AG04450 (cell line): ENCODE measurements at places on chromosomes 1 and 21.
A peak's percentile ranks its signal among the peaks of the same experiment; 100 is the strongest.

GRCh38 chr1:159921251-159921650, 4.1 kb downstream of the TAGLN2 start:
- DNase-seq, result no peak

GRCh38 chr1:228209657-228210056, 1.8 kb downstream of the OBSCN start:
- no peak for DNase-seq

- DNase-seq, result peak; percentile 72
Measured at GRCh38 chr1:23790696-23791515, at the start of gene LYPLA2. TSS of gene LYPLA2 (plus strand) at chr1:23791145. CDS start at chr1:23792683, 1,538 bp downstream.

GRCh38 chr21:32800056-32800455, 28.5 kb upstream of the PAXBP1 start:
- DNase-seq, result no peak

- DNase-seq, result no peak
Measured at GRCh38 chr1:30730346-30731108, 7.1 kb upstream of the MATN1 start.

DNA sequence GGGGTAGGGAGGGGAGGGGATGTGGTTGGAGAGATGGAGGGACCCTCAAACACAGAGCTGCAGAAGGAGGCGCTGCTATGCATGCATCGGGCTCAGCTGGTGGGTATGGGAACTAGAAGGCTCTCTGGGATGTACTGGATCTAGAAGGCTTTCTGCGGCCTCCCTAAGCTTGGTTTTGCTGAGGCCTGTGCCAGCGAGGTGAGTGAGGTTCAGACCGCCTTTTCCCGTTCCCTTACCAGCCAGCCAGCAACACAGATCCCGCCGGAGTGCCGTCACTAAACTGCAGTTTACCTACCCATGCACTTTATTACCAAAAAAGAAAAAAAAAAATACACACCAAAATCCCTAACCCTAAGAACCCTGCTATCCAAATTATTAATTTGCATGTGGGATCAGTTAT, 180.2 kb downstream of the PRDM16 start:
- DNase-seq, result no peak

DNA sequence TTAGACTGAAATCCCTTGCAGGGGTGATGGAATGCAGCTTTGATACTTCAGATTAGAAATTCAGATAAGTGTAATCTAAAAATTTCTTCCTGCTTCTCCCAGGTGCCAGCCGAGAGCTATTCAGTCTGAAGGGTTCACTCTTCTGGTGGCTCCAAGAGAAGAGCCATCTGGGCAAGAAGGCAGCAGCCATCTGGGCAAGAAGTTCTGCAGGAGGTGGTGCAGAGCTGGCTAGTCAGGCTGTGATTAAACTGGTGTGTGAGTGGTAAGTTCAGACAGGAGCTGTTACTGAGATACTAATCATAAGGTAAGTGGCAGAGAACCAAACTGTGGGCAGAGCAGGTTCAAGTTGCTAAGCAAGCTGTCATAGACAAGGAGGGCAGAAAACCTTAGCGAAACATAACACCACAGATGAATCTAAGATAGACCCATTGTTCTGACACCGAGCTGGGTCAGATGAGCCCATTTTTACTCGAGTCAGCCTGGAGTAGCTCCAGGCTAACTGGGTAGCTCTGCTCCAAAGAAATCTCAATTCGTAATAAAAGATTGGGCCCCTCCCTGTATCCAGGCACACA, 14.4 kb upstream of the TP53BP2 start:
- DNase-seq, result no peak

DNA sequence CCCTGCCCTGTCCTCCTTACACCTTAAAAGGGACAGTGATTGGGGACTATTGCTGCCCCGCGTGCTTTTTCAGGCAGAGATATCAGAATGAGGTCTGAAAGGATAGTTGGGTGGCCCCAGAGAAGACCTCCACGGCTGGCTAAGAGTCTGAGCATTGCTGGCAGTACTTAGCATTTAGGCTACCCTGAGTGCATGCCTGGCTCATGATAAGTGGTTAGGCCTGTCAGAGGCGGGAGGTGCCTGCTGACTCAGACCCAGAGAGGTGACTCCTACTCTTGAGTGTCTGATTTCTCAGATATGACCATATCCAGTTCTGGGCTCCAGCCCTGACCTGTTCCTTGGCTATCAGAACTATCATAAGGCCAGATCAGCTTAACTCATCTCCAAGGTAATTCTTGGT, 213.7 kb downstream of the PBX1 start:
- DNase-seq, result peak; percentile 74

- DNase-seq, result no peak
Measured at GRCh38 chr1:77371396-77371795, 89.6 kb downstream of the AK5 start.

DNA sequence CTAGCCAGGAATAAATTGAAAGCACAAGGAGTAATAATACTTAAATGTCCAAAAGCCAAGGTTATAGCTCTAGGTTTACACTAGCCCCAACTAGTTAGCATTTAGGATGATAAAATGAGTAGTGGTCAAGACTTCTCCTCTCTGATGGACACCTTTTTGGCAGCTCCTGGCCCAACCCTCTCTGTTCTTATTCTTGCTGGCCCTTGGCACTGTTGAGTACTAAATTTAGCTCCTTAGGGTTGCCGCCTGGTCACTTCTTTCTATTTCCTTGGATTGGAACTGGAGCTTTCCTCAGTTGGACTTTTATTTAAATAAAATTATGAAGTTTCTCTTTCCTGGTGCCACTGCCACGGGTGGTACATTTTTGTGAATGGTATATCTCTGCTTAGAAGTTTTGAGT, 28.3 kb downstream of the ARID1A start:
- no peak for DNase-seq

GRCh38 chr1:200692316-200692715, 22.6 kb upstream of the DDX59 start:
- DNase-seq, result no peak

DNA sequence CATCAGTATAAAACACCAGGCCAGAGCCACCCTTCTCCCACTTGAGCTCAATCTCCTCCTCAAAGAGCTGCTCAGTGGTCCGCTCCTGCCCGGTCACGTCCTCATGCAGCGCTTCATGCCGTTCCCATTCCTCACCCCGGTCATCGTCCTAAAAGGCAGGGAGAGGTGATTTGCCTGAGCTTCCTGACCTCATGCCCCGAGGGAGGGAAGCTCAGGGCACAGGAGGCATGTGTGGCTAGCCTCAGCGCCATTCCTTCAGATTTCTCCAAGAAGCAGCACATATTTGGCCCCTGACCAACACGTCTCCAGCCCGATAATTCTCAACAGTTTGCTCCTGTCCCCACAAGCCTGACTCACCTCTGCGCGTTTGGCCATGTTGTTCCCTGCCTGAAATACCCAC, 4.2 kb upstream of the GPN2 start:
- DNase-seq, result no peak

GRCh38 chr21:42176859-42177258, 42.1 kb upstream of the ABCG1 start:
- DNase-seq, result no peak

- no peak for DNase-seq
Measured at GRCh38 chr1:32099426-32099825, 8.4 kb upstream of the KPNA6 start.

DNA sequence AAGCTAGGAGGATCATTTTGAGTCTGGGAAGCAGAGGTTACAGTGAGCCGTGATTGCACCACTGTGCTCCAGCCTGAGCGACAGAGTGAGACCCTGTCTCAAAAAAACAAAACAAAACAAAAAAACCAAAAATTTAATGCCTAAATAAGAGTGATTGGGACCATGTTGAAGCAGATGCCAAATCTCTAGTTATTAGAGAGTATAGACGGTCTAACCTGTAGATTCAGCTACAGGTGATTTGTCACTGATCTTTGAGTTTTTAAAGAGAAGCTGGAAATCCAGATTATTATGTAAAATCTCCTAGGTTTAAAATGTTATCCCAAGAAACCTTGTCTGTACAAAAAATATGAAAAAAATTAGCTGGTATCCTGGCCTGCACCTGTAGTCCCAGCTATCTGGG, 11.5 kb downstream of the HDAC1 start:
- DNase-seq, result no peak

GRCh38 chr1:198117267-198117666, 39.5 kb upstream of the NEK7 start:
- DNase-seq, result no peak

DNA sequence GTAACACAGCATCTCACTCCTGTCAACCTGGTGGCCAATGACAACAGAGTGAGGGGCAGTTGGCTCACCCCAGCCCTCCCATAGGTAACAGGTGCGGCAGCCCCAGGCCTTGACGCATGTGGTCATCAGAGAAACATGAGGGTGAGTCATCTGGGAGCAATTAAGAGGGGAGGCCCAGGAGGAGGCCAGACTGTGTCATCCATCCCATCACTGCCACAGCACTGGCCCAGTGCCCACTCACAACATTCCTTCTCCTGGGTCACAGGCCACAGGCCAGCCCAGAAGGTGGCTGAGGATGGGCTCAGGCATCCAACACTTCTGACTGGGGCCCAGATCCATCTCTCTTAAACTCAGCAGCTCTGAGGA, 17.1 kb downstream of the TEX35 start:
- DNase-seq, result no peak

- DNase-seq, result no peak
Measured at GRCh38 chr1:186617926-186618325, 62.3 kb downstream of the PTGS2 start.

DNA sequence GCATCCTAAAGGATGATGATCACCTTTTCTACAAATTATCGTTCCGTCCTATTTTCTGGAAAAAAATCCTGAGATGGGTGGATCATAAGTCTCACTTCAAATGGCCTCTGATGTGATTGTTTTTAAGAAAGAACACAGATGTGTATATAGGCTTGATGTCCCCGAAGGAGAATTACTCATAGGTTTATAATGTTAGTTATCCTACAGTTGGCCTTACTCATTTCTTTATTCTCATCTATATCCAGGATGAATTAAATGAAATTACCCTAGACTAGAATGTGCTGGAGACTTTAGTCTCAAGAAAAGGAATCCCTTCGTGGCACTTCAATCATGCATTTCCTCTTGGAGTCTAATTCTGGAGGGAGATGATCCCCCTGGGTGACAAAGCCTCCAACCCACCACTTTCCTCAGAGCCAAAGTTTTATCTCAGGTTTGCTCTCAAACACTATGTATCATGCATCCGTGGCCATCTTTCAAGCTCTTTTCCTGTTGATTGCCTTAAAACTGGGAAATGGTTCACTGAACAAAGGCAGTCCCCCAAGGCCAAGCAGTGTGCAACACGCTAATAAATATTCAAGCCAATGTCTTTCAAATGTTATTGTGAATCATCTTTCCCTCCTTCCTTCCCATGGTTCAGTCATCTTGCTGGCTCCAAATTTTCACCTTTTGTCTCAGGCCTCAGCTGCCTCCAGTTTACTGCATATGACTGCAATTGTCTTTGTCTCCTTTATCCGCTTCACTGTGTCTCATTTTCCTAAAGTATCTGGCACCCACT, 32.5 kb upstream of the SMYD2 start:
- DNase-seq, result no peak

- no peak for DNase-seq
Measured at GRCh38 chr1:38613996-38614395, 245.6 kb downstream of the RRAGC start.

- peak; percentile 85 for DNase-seq
Measured at GRCh38 chr21:45820171-45821091, 161.1 kb upstream of the COL6A1 start.

DNA sequence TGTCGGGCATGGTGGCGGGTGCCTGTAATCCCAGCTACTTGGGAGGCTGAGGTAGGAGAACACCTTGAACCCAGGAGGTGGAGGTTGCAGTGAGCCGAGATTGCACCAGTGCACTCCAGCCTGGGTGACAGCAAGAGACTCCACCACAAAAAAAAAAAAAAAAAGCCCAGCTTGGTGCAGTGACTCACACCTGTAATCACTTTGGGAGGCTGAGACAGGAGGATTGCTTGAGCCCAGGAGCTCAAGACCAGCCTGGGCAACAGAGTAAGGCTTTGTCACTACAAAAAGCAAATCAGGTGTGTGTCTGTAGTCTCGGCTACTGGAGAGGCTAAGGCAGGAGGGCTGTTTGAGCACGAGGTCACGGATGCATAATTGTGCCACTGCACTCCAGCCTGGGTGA, 5.0 kb upstream of the H6PD start:
- no peak for DNase-seq

- no peak for DNase-seq
Measured at GRCh38 chr1:58748666-58749065, 35.2 kb downstream of the JUN start.

- no peak for DNase-seq
Measured at GRCh38 chr1:33335020-33335419, 14.1 kb upstream of the A3GALT2 start.

DNA sequence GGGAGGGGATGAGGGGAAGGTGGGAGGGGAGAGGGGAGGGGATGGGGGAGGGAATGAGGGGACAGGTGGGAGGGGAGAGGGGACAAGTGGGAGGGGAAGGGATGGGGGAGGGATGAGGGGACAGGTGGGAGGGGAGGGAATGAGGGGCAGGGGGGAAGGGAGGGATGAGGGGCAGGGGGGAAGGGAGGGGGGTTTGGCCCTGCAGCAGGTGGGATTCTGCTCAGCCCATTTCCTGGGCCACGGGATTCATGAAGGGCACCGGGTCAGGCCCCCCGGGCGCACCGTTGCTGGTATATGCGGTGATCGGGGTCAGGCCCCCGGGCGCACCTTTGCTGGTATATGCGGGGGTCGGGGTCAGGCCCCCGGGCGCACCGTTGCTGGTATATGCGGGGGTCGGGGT, 15.1 kb upstream of the SAMD11 start:
- DNase-seq, result no peak

GRCh38 chr1:178724728-178725465, at the start of gene RALGPS2:
TSS of gene RALGPS2 (plus strand) at chr1:178725244. CDS start at chr1:178776765, 51,521 bp downstream.
- DNase-seq, result no peak

GRCh38 chr1:236089046-236089773, 24.3 kb upstream of the NID1 start:
- DNase-seq, result no peak

- DNase-seq, result no peak
Measured at GRCh38 chr1:115492019-115492595, 149.7 kb upstream of the VANGL1 start.

DNA sequence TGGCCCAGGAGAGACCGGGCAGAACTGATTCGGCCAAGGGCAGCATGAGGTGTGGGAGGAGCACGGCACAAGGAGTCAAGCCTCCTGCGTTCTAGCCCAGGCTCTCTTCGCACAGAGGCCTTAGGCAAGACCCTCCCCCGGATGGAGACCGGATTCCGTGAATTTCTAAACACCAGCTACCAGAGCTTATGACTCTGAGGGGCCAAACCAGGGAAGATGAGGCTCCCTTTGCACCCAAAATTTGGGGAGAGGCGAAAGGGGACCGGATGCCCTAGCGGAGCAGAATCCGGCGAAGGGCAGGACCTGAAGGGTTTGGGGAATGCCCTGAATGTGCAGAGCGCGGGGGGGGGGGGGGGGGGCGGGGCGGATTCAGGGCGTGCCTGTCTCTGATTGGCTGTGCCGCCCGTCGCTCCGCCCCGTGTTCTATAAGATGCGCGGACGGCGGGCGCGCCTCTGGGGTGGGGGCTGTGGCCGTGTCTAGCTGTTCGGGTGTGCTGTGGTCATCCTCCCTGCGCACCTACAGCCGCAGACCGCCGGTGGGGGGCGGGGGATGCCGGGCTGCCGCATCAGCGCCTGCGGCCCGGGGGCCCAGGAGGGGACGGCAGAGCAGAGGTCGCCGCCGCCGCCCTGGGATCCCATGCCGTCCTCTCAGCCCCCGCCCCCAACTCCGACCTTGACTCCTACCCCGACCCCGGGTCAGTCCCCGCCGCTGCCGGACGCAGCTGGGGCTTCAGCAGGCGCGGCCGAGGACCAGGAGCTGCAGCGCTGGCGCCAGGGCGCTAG, at the start of gene TRNP1:
TRNP1 (plus strand) TSS at position 456 of the 783 bp plus-strand sequence; CDS start at position 551, 95 bp downstream.
- no peak for DNase-seq
